ENCODE measurements at places on chromosomes 1 and 21.

DNA sequence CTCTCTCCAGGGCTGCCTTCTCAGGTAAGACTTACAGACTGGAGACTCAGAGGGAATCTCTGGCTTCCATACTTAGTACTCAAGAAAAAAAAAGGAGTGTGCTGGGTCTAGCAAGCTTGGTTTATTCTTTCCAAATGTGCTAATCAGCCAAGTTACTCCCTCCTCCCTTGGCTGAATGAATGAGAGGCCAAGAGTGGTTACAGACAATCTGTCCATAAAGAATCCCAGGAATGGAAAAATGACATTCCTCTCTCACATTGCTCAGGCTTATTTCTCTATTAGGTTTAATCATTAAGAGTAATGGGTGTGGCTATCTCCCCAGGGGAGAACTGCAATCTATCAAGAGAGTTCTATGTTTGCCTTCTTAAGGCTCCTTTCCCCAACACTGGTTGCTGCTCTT lies 547.3 kb upstream of the PLXNA2 start:
- DNase-seq: no peak
- no peaks in the 10 kb centered on the region for H3K4me1 ChIP-seq
- no peak overlapping the region for H3K4me3 ChIP-seq
- no peaks in the 10 kb centered on the region for H3K27me3 ChIP-seq
- H3K36me3 ChIP-seq: no peaks in the 10 kb centered on the region

- H3K36me3 ChIP-seq: no peaks in the 10 kb centered on the region
- no peak overlapping the region for H3K27ac ChIP-seq
- peaks cover 13% of the 10 kb centered on the region for H3K27me3 ChIP-seq
- H3K4me3 ChIP-seq: no peak overlapping the region
Observed at GRCh38 chr1:117118137-117118536, 3.4 kb downstream of the TRIM45 start.

GRCh38 chr1:61757950-61758349 lies 15.7 kb downstream of the PATJ start:
- DNase-seq: no peak
- H3K4me3 ChIP-seq: no peak overlapping the region
- no peak overlapping the region for H3K27ac ChIP-seq

GRCh38 chr21:34344584-34344983 lies 19.2 kb upstream of the KCNE2 start:
- no peaks in the 10 kb centered on the region for H3K27me3 ChIP-seq
- H3K4me3 ChIP-seq: no peak overlapping the region
- H3K4me1 ChIP-seq: peaks cover 9% of the 10 kb centered on the region
- DNase-seq: no peak
- H3K27ac ChIP-seq: no peak overlapping the region

- DNase-seq: no peak
- H3K36me3 ChIP-seq: no peaks in the 10 kb centered on the region
- H3K4me1 ChIP-seq: no peaks in the 10 kb centered on the region
- H3K27ac ChIP-seq: no peak overlapping the region
- no peak overlapping the region for H3K4me3 ChIP-seq
Observed at GRCh38 chr1:56061824-56062223, 517.5 kb downstream of the PLPP3 start.

DNA sequence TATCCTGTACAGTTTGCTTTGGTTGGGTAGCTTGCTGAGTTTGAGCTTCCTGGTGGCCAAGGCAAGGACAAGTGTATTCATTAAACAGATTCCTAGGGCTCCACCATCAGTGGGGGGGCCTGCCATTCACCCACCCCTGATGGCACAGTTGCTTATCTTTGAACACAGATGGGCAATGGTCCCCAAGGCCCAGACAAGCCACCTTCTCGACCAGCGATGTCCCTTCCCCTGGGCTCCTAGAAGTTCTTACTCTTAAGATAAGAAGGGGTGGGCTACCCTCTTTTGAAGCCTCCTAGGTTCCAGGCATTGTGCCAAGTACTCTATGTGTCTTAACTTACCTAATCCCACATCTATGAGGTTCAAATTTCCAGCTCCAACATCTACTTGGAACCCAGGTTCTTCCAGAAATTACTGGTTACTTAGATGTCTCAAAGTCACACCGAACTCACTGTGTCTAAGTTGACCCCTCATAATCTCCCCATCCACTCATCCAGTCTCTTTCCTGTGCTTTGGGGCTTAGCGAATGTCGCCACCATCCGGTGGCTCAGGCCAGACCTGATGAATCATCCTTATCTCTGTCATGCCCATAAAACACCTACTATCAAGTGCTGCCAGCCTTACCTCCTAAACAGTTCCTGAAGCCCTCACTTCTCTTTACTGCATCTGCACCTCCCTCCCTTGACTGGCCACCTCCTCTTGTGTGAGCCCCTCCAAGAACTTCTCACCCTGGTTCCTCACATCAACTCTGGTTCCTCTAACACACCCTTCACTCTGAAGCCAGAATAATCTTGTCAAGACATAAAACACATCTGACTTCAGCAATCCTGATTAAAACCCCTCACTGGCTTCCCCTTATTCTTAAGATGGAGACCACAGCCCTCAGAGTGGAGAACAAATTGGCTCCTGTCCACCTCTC lies 50.1 kb downstream of the KLHDC7A start:
- H3K4me1 ChIP-seq: no peaks in the 10 kb centered on the region
- no peak overlapping the region for H3K27ac ChIP-seq
- H3K27me3 ChIP-seq: peaks cover 3% of the 10 kb centered on the region
- no peak for DNase-seq
- H3K36me3 ChIP-seq: no peaks in the 10 kb centered on the region

- no peak overlapping the region for H3K4me3 ChIP-seq
- peak; percentile 30 for DNase-seq
- no peaks in the 10 kb centered on the region for H3K27me3 ChIP-seq
- H3K4me1 ChIP-seq: no peaks in the 10 kb centered on the region
- no peak overlapping the region for H3K27ac ChIP-seq
Observed at GRCh38 chr1:17984583-17984982, 123.0 kb upstream of the IGSF21 start.

DNA sequence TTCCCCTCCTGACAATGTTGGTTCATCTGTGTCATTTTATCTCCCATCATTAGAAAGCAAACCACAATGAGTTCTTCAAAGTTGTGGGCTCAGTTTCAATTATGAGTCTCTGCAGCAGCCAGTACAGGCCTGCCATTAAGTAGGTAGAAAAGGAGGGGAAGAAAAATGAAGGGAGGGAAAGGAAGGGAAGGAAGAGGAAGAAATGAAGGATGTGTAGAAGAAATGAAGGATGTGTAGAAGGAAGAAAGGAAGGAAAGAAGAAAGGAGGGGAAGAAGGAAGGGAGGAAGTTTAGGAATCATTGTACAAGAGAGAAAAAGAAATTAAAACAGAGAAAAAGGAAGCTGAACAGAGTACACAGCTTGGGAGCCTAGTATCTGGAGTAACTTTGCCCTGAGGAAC lies 498.3 kb upstream of the DAB1 start:
- no peak overlapping the region for H3K27ac ChIP-seq
- DNase-seq: no peak
- H3K36me3 ChIP-seq: no peaks in the 10 kb centered on the region
- no peaks in the 10 kb centered on the region for H3K4me1 ChIP-seq
- H3K4me3 ChIP-seq: no peak overlapping the region

GRCh38 chr1:192497214-192497794 lies 78.3 kb upstream of the RGS1 start:
- H3K27me3 ChIP-seq: no peaks in the 10 kb centered on the region
- H3K27ac ChIP-seq: no peak overlapping the region
- no peaks in the 10 kb centered on the region for H3K36me3 ChIP-seq
- no peak for DNase-seq
- H3K4me3 ChIP-seq: no peak overlapping the region

DNA sequence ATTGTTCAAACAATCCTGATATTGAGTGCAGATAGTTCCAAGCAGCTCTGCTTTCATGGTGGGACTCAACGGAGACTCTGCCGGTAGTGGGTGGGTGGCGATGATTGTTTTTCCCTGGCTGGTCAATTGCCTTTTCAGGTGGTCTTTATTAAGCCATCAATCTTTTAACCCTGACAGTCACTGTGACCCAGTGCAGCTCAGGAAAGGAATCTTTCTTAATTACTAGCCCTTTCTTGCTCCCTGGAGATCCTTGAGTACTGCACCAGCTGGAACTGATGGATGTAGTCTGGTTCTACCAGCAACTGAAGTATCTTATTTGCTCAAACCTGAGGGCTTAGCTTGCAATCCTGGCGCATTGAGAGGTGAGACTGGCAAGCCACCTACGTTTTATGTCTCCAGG lies 196.4 kb downstream of the PLPP3 start:
- no peak overlapping the region for H3K4me3 ChIP-seq
- no peaks in the 10 kb centered on the region for H3K36me3 ChIP-seq
- H3K27me3 ChIP-seq: no peaks in the 10 kb centered on the region
- no peak overlapping the region for H3K27ac ChIP-seq
- H3K4me1 ChIP-seq: no peaks in the 10 kb centered on the region

DNA sequence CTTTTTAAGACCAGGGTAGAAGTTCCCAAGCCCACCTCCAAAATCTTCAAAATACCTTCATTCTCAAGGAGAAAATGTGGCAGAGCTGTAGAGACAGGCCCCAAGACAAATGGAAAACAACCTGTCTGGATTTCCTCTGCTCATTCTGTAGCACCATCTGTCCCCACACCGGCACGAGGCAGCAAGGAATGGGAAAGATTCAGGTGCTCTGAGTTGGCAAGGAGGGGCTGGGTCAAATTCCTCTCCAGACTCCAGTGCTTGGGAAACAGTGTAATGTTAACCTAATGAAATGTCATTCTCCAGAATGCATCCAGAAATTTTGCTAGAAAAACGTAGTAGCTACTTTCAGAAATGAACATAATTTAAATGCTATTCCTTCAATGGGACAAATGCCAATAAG lies 9.3 kb downstream of the PABPC4 start:
- H3K36me3 ChIP-seq: peaks cover 69% of the 10 kb centered on the region
- peaks cover 25% of the 10 kb centered on the region for H3K4me1 ChIP-seq
- H3K27ac ChIP-seq: no peak overlapping the region
- H3K4me3 ChIP-seq: no peak overlapping the region
- H3K27me3 ChIP-seq: no peaks in the 10 kb centered on the region
- no peak for DNase-seq

DNA sequence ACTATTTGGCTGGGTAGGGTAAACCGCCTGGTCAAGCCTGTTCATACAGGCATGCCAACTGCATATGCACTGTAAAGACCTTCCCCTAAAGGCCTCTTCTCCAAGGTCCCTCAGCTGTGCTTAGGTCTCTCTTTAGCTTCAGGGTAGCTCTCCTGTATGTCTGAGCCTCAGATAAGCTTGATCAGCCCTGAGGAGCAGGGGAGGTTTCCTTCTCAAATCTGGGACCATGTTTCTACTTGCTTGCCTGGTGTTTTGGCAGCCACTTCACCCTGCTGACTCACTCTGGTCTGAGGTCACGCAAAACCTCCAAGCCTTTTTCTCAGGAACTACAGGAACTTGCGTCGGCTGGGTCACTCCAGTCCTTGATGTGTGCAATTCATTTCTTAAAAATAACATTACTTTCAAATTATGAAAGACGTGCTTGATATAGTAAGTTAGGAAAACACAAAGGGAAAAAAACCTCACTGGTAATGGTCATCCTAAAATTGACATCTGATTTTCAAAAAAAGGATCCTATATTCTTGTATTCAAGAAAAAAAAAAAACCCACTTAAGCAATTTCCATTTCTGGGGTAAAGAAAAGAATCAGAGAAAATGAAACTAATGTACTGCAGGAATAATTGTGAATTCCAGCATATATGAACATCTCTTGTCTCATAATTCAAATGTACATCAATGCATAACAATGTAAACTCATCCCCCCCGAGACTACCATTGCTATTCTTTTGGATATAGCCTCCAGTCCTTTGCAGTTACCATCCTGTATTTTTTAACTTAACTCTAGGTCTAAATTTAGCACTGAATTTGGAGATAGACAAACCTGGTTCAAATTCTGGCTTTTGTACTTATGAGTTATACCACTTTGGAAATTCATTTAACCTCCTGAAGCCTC lies 24.8 kb upstream of the RNF19B start:
- H3K4me3 ChIP-seq: no peak overlapping the region
- H3K27me3 ChIP-seq: no peaks in the 10 kb centered on the region
- DNase-seq: peak; percentile 32

DNA sequence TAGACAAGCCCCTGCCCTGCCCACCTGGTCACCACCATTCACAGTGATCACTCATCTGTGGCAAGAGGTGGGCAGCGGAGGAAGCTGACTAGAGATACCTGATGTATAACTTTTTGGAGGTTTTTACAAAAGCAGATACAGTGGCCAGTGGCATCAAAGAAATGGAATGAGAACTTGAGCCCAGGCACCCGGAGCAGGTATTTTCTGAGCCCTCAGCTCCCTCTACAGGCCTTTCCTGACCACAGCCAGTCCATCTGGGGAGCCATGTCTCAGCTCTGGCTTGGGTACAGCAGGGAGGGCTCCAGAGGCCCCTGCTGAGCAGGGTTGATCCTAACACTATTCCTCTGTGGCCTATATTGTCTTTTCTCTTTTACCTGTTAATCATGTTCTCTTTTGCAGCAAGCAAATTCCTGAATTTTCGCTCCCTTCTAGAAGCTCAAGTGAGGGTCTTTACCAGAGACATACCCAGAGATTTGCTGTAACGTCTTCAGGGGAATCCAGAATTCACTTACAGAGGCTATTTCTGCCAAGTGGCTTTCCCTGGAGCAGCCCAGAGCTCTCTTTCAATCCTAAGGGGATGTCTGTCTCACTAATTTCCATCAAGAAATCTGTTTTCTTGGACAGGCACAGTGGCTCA lies 27.3 kb downstream of the GPR157 start:
- H3K4me3 ChIP-seq: no peak overlapping the region
- no peak overlapping the region for H3K27ac ChIP-seq
- no peaks in the 10 kb centered on the region for H3K4me1 ChIP-seq

GRCh38 chr21:43772425-43772821 lies 3.7 kb downstream of the CSTB start:
- H3K36me3 ChIP-seq: peaks cover 35% of the 10 kb centered on the region
- peaks cover 24% of the 10 kb centered on the region for H3K4me1 ChIP-seq
- H3K27me3 ChIP-seq: no peaks in the 10 kb centered on the region

DNA sequence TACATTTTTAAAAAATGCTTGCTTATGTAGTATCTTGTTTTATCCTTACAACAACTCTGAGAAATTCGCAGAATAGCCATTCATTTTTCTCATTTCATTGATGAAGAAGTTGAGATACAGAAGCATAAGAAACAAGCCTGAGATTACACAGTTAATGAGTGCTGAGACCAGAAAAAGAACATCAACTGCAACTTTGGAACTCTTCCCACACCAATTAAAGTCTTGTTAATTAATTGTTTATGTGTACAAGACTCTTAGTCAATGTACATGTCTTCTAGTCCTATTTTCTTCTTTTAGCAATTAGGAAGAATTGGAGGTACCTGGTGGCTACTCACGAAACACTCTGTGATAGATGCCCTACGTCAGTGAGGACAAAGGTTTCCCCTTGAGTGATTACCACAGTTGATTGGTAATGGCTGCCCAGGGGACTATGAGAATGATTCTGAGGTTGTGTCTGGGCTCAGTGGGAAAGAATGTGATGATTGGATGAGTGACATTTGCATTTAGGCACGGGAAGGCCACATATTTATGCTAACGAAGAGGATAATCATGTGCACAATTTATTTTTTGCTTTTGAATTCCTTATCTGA lies 187.4 kb upstream of the KCNK2 start:
- no peak overlapping the region for H3K27ac ChIP-seq
- no peaks in the 10 kb centered on the region for H3K4me1 ChIP-seq
- DNase-seq: no peak
- H3K27me3 ChIP-seq: no peaks in the 10 kb centered on the region

All from activated CD4-positive, alpha-beta T cell treated with anti-CD3 and anti-CD28 coated beads, Interleukin-2, amount 10 ng/mL, durations not matched to agents 7 days and 5 days (primary cell).